NCI-H69 (cell line): ENCODE measurements at places on chromosomes 13 and 19.

DNA sequence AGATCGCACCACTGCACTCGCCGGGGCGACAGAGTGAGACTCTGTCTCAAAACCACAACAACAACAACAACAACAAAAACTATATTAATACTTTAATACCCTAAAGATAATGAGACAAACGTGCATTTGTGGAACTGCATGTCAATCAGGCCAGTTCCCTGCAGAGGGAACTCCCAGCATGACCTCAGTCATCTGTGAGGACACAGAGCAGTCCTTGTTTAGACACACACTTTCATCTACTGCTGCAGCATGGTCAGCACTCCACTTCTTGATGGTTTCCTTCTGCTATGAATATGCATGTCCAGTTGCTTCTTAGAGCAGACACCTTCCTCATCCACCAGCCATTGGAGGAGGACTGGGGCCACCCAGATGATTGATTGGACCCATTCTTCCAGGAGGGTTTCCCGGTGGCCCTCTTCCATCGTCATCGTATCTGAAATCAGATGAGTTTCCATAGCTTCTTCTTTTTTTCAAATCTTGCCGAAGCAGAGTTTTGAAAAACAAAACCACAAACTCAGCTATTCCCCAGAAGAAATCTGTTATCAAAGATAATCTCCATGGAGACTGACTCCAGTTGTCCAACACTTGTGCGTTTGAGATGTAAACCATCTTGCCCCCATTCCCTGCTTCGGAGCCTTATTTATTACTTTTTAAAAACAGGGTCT, 26.5 kb downstream of the ZNF607 start:
- no peak for DNase-seq

DNA sequence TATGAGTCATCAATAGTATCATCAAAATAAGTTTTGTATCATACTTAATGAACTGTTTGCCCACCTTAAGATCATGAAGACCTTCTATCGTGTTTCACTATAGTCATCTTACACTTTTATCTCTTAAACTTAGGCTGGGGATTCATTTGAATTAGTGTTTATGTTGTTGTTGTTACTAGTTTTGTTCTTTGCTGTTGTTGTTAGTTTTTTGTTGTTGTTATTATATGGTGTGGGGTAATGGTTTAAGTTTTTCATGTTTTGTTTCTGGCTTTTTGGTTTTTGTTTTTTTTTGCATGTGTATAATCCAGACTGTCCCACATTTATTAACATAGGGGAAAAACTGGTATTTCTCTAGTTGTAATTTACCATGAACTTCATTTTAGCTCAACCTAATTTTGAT, 965.1 kb upstream of the MIR17HG start:
- DNase-seq: no peak

- peak; percentile 85 for DNase-seq
Observed at GRCh38 chr19:45455707-45456499, 11.9 kb upstream of the FOSB start.

- no peak for DNase-seq
Observed at GRCh38 chr13:72180253-72180952, 313.4 kb upstream of the DACH1 start.

DNA sequence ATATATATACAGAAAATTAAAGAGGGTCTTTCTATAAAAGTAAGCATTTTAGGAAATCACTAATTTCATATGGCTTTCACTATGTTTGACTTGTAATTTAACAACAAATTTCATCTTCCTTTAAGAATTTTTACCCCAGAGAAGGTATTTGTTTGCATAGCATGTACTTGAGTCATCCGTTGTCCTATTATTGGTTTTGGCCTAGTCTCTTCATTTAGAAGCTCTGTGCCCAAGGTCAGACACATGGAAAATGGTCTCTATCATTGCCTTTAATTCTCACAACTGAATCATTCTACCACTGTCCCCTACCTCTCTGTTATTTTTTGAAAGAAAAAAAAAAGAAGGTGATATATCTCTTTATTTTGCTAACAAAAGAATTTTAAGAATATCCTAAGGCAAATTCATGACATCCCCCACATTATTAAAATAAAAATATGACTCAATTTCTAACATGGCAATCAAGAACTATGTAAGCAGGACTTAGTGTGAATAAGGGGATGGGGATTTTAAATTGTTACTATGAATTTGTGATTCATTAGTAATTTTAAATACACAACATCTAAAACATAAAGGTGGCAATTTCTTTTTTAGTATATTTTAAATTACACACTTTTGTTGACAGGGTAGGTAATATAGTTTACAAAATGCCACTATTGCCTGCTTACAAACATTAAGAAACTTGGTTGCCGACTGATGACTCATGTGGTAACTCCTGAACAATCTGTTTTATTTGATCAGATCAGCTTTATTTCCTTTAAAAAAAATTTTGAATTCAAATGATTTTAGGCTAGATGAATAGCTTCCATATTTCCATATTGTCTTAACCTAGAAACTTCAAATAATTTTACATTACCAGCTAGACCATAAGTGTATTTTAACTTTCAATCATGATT, 13.9 kb downstream of the SLITRK5 start:
- DNase-seq: peak; percentile 79

DNA sequence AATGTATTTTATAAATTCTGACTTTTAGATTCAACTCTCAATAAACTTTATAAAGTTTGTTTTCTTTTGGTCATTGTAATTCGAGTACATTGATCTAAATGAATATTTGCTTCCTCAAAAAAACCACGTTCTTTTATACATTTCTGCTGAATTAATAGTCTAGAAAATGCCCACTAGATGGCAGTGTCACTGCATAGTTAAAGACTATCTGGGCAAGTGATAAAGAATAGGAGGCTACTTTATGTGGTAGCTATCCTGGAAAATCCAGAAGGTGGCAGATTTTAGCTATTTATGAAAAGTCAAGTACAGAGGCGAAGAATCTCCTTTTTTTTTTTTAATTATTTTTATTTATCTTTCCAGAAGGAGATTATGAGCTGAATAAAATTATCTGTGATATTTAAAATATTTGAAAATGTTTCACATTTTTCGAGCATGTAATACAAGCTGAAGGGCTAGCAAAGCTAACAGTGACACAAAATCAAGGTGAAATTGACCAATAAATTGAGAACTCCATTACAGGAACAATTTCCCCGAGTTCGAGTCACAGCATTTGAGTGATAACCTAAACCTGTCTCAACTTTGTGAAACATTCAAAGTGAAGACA, 221.8 kb downstream of the OLFM4 start:
- DNase-seq: peak; percentile 85

DNA sequence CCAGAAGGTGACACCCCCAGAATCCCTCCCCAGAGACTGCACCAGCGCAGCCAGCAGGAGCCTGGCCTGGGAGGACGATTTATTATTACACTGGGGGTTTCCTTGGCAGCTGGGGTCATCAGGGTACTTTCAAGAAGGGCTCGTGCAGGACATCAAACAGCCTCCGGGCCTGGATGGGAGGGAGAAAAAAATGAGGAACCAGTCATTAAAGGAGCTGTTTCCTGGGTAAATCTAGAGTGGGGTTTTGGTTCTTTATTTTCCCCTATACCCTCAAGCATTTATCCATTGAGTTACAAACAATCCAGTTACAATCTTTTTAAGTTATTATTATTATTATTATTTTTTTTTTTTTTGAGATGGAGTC, 3.1 kb downstream of the POLR1G start:
- no peak for DNase-seq

- peak; percentile 88 for DNase-seq
Observed at GRCh38 chr13:51453207-51453958, 547 bp upstream of the INTS6 start.

DNA sequence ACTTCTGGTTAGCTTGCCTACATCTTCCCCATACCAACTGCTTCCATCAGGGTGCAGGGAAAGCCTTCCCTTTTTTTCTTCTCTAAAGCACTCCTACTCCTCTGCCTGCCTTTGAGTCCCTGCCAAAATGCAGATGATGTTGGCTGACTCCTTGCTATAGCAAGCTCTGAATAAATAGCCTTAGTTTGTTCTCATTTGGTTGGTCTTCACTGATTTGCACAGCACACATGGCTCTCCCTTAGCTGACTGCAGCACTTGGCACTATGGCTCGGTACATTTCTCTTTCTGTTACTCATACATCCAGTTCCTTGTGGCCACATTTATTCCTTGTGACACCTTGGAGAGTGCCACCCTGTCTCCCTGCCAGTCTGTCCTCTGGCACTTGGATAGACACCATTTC, 249.8 kb downstream of the DCLK1 start:
- DNase-seq: no peak

GRCh38 chr13:85019121-85019520, 780.1 kb downstream of the SLITRK6 start:
- no peak for DNase-seq

- DNase-seq: peak; percentile 54
Observed at GRCh38 chr19:14089412-14089661, 1.2 kb downstream of the SAMD1 start.

GRCh38 chr13:44312834-44313551, 60.6 kb upstream of the SERP2 start:
- DNase-seq: peak; percentile 7

- DNase-seq: no peak
Observed at GRCh38 chr19:18639706-18640243, 2.9 kb downstream of the KLHL26 start.
